ENCODE measurements at places on chromosomes 5 and 9. TPM values are rescaled to one million over a fixed set of nuclear protein-coding genes. Genes with fewer than 3 reads are reported as not detected.

DNA sequence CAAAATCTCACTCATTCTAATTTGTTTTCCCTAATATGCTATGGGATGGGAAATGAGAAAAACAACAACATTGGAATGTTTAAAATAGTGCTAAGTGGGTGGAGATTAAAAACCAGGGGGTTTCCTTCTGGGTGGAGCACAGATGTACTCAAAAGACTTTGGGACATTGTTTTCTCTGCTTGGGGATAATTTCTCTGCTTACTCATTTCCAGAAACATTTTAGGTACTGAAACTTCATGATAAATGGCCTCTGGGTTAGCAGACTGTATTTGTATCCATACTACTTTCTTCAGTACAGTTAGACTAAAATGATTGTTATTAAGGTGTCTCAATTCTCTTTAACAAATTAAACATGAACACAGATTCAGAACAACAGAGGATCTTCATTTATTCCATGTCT, 17.4 kb downstream of the ELOVL7 start:
- no peak for DNase-seq

DNA sequence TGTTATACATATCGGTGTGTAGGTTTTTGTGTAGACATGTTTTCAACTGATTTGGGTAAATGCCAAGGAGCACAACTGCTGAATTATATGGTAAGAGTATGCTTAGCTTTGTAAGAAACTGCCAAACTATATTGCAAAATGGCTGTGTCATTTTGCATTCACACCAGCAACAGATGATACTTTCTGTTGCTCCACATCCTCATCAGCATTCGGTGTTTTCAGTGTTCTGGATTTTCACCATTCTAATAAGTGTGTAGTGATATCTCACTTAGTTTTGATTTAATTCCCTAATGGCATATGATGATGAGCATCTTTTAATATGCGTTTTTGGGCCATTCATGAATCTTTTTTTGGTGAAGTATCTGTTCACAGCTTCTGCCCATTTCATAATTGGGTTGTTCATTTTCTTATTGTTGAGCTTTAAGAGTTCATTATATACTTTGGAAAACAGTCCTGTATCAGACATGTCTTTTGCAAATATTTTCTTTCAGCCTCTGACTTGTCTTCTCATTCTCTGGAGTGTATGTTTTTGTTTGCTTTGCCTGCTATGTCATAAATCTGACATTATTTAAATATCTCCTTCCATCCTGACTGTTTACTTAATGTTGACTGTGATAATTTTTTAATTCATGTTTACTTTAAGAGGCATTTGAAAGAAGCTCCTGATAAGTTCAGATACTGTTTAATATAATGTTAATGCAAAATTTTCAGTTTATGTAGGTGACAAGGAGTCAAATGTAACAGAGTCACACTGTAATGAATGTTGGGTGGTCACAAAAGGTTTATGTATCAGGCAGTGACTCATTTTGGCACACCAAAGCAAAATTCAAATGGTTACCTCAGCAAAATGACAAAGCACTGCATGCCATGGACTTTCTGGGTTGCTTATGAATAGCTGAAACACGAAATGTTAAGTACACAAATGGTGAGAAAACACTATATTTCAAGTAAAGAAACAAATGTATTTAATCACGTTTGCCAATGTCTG, 181.1 kb upstream of the DAB2 start:
- no peak for DNase-seq

GPR151 gene
- total RNA-seq: not detected

GRCh38 chr9:118961857-118962256, 407.4 kb downstream of the BRINP1 start:
- no peak for DNase-seq

GRCh38 chr5:133475986-133476385, 136.4 kb downstream of the FSTL4 start:
- DNase-seq: no peak

DNA sequence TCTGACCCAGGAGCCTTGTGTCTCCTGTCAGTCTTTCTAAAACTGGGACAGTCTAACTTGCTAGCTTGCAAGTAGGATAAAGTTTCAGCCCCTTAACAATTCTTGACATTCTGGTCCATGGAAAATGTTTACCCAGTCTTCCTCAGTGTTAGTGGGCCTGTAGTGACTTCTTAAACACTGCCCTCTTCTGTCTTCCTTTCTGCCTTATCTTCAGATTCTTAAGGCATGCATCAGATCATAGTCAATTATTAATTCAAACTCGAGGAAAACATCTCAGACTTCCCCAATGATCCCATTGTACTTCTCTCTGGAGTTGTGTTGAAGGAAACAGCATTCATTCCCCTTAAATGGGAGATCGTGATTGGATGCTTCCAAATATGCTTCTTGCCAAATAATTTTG, 1199.8 kb downstream of the DTWD2 start:
- DNase-seq: no peak

CARTPT gene
- not detected for total RNA-seq

F2RL1 gene
- total RNA-seq: 0.09 TPM

DNA sequence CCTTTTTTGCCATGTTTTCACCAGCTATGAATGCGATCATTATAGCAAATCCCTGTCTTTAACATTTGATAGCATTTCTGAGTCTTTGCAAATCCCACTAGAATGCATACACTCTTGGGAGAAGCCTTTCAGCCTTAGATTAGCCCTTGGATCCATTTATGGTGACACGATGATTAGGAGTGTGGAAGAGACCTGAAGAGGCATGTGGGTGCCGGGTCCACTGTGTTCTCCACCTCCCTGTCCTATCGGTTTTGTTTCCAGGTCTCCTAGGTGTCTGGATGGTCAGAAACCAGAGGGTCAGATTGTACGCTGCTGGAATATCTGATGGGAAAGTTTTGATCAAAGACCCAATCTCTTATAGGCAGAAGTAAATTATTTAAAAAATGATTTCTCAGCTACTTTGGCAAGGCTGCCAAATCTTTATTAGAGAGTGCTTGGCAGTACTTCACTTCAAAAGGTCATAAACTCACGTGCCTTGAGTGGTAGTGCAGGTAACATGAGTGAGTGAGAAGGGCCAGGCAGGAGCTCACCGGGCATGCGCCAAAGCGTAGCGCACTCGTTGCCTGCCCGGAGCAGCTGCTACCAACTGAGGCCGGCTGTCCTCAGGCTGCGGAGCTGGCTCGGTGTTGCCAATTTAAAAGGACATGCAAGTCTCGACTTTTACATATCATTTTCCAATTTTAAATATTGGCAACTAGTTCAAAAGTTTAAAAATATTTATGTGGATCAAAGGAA, 51.3 kb downstream of the PCSK5 start:
- DNase-seq: no peak

Measured in activated T-helper 2 cell treated with anti-CD3 and anti-CD28 coated beads, Interferon-gamma antibody, Interleukin-2, Interleukin-4, amounts not matched to agents 10 μg/mL and 5 μg/mL and 100 μg/mL, durations not matched to agents 14 hours and 24 hours and 36 hours (primary cell).